ENCODE measurements at places on chromosomes 6 and 20.

- no peak for DNase-seq
Measured at GRCh38 chr6:43123461-43124314, 47.4 kb upstream of the SRF start.

DNA sequence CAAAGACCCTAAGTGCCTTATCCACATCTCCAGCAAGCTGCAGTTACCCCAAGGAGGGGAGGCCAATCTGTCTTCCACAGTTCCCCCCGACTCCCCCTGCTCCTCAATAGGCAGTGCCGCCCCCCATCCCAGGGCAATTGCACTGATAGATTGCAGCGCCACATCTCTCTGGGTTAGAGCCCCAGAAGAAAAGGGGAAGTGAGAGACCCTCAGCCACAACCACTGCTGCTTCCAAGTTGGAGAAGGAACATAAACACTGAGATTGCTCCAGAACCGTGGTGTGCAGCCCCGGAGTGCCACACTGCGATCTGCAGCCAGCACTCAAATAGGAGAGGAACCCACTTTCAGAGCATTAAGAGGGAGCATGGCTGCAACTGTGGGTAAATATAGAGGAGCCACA, 101.5 kb downstream of the RWDD2A start:
- DNase-seq, result no peak

DNA sequence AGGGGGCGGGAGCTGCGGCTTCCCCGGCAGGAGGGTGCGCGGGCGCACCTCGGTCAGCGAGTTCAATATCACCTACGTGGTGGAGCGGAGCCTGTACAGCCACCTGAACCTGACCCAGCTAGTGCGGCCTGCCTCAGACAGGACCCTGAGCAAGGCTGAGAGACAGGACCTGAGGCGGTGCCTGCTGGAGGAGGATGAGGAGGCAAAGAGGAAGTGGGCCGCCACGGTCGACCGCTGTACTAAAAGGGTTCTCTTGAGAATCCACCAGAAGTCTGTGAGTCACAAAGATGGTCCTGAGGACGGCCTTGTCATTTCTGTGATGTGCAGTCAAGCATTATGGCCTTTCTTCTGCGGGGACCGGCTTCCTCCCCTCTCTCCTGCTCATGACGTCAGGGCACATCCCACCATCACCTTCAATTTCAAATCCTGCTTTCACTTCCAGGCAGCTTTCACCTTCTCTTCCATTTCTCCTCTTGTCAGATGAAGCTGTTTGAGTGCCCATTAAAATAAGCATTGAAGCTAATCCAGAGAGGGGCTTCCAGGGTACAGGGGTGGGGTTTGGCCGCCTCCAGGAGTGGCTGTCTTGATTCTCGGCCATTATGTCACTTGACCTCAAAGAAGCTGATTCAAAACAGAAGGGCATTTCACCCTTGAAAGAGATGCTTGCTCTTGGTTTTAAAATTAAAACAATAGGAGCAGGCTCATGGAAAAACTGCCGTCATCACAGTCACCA, 177.6 kb downstream of the SASH1 start:
- peak; percentile 57 for DNase-seq

DNA sequence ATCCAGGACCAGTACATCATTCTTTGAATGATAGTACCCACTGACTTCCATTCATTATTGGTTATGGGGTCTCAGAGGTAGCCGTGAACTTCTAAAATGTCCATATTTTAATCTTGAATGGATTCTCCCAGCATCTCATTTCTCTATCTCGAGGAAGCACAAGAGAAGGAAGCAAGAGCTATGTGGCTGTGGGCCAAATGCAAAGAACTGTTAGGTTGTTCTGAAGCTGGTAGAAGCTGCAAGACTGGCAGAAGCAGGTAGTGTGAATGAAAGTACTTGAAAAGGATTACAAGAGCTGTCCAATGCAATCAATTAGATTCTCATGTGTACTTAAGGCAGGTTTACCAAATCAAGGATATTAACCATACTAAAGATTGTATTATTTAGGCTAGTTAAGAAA, 1131.8 kb downstream of the GRIK2 start:
- no peak for DNase-seq

GRCh38 chr20:51966296-51966971, 164.1 kb upstream of the SALL4 start:
- peak; percentile 60 for DNase-seq

DNA sequence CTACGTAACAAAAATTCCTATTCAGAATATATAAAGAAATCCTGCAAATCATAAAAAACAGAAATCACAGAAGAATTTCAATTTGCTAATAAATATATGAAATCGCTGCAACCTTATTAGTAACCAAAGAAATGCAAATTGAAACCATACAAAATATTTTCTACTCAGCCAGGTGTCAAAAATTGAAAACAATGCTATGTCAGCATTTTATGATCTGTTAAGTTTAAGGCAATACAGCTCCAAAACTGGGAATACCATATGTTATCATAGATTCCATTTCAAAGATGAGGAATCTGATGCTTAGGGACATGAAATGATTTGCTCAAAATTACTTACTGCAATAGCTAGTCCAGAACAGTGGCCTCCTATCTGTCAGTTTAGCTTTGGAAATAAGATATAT, 168.9 kb downstream of the ID4 start:
- no peak for DNase-seq

DNA sequence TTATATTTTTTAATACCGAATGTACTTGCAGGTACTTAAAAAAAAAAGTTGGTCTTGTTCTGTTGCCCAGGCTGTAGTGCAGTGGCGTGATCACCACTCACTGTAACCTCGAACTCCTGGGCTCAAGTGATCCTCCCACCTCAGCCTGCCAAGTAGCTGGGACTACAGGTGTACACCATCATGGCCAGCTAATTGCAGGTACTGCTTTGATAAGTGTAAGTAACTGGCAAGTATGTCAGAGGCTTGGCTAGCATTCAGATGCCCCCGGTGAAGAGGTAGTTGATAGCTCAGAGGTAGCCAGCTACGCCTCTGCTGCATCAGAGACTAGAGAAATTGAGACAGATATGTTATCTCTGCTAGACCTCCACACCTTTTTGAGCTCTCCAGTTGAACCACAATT, 40.5 kb downstream of the BTBD9 start:
- no peak for DNase-seq

DNA sequence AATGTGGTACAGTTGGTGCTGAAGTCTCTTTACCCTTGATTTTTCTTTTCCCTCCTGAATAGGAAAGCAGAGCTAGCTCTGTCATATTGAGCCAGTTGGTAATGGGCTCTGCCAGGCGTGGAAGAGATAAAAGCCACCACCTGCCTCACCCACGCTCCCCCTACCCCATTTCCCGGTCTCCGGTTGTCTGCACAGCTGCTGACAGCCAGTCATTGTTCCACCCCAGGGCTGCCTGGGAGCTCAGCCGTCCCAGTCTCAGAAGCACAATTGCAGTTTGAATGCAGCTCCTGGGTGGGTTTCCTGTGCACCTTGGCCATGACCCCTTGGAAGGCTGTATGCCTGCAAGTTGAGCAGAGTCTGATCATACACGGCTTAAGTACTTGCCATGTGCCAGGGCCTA, 675.2 kb upstream of the FLRT3 start:
- no peak for DNase-seq

- peak; percentile 57 for DNase-seq
Measured at GRCh38 chr20:19995220-19995863, 21.8 kb upstream of the NAA20 start.
